ENCODE measurements at places on chromosomes 12 and 14. TPM values are rescaled to one million over a fixed set of nuclear protein-coding genes. Genes with fewer than 3 reads are reported as not detected.
A peak's percentile ranks its signal among the peaks of the same experiment; 100 is the strongest.

The DEPDC4 gene
- total RNA-seq = 1.4 TPM

The ZC2HC1C gene
- total RNA-seq = 1.0 TPM

DNA sequence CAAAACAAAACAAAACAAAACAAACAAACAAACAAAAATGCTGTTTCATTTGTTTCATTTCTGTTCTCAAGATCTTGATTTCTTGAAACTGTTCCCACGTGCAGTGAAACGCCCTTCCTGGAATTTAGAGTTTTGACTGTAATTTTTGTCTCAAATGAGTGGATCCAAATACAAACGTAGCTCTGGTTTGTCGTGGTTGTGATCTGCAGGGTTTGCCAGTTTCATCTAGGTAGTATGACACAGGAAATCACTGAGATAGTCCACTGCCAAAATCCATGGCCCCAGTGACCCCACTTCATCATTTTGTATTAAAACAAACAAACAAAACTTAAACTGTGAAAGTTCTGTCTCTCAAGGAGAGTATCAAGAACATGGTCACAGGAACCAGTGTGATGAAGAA is 838.6 kb downstream of the BCL11B start:
- H3K4me1 ChIP-seq = no peaks in the 10 kb centered on the region
- no peak overlapping the region for H3K4me3 ChIP-seq
- H3K27ac ChIP-seq = no peak overlapping the region

DNA sequence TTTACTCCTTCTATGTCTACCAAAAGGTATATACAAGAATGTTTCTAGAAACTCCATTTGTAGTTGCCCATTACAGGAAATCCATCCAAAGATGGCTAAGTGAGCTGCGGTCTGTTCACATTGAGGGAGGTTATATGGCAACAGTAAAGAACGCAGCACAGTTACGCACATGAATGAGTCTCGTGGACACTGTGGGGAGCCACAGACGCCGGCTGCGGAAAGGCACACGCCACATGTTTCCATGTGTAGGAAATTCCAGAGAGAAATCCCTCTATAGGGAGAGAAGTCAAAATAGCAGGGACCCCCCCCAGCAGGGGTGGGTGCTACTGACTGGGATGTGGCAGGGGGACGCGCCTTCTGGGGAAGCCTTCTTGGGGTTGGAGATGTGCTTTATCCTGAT is 139.0 kb upstream of the NCOR2 start:
- H3K27me3 ChIP-seq = no peaks in the 10 kb centered on the region
- H3K4me3 ChIP-seq = no peak overlapping the region
- H3K27ac ChIP-seq = no peak overlapping the region
- no peak for DNase-seq
- peaks cover 33% of the 10 kb centered on the region for H3K4me1 ChIP-seq

The DPY19L2 gene
- total RNA-seq = 13.9 TPM

DNA sequence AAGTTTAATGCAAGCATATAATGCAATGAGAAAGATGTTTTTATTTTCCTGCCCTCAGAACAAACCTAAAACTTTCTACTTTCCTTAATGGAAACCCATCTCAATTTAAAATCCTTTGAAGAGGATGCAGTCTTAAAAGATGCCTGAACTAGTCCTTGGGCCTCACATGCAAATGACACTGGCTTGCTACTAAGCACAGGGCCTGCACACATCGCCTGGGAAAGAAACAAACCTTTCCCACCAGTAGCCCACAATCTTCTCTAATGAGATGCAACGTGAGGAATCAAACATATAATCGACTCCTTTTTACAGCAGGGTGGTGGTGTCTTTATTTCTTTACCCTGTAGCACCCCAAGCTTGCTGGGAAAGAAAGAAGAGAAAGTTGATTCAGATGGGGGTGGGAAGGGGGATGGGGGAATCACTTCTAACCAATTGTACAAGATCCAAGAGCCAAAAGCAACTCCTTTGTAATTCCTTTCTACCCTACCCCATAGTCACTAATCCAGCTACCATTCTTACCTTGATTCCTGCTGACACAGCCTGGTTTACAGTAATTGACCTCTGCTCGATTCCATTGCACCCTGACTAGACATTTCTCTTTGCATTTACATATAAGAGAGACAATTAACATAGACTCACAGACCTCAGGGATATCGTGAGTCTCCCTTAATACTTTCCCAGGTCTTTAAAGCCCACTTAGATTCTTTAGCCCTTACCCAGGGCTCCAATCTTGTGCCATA is 69.5 kb upstream of the FERMT2 start:
- no peaks in the 10 kb centered on the region for H3K27me3 ChIP-seq
- no peak overlapping the region for H3K4me3 ChIP-seq
- peaks cover 36% of the 10 kb centered on the region for H3K4me1 ChIP-seq
- DNase-seq = no peak
- no peaks in the 10 kb centered on the region for H3K36me3 ChIP-seq
- H3K27ac ChIP-seq = no peak overlapping the region

DNA sequence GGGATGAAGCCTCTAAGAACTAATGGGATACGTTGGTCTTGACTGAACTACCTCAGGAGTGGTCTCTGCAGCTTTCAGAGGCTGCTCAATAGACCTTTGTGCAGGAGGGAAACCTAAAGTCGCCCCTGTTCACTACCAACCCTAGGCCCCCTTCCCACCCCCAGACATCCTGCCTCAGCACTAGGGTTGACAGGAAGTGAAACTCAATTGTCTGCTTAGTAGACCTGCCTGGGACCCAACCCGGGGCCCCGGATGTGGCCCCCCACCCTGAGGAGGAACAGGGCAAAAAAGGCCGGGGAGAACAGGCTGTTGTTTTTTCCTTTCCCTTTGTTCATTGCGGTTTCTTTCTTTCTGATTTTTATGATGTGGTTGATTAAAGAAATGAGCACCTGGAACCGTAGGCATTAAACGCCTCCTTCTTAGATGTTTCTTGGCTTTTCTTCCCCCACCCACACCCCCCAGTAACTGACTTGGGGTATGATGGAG is 1.6 kb upstream of the DGKA start:
- no peaks in the 10 kb centered on the region for H3K27me3 ChIP-seq
- peak overlapping the region; percentile 3 for H3K27ac ChIP-seq
- peak overlapping the region; percentile 41 for H3K4me3 ChIP-seq
- H3K36me3 ChIP-seq = peaks cover 4% of the 10 kb centered on the region
- H3K4me1 ChIP-seq = peaks cover 58% of the 10 kb centered on the region
- no peak for DNase-seq

- H3K27me3 ChIP-seq = no peaks in the 10 kb centered on the region
- peak overlapping the region; percentile 71 for H3K4me3 ChIP-seq
- no peak for DNase-seq
- no peak overlapping the region for H3K27ac ChIP-seq
- no peaks in the 10 kb centered on the region for H3K36me3 ChIP-seq
These were observed 772 bp downstream of the SCARB1 start for GRCh38 chr12:124862768-124863415.
